ENCODE measurements at places on chromosomes 16 and 17.
A peak's percentile ranks its signal among the peaks of the same experiment; 100 is the strongest.

DNA sequence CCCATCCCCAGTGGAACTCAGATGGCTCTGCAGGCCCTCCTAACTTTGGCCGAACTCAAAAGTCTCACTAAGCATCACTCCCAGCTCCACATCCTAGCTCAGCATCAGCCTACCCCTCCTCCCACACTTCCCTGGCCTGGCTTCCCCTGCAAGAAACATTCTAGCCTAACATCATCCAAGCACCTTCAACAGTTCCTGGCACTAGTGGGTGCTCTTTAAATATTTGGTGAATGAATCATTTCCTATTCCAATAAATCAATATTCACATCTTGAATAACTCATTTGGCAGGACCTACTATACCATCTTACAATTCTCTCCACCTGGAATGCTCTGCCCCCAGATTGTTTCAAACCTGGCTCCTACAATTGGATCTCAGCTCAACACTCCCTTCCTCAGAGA, 11.0 kb upstream of the BBS2 start:
- no peak for DNase-seq

DNA sequence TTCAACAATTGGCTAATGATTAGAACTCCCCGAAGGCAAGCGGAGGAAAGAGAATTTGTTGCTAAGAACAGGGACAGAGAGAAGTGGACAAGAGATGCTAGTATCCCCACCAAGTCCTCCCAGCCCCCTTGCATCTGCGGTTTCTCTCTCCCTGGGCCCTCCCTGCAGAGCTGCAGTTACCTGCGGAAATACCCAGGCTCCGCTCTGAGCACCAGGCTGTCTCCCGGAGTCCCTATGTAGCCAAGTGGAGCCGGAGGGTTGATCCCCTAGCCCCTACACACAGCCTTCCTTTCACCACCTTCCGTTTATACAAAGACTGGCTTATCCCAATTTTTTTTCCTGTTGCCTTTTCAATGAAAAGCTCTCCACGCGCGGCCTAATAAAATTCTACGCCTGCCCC, 834.4 kb downstream of the KCNJ2 start:
- DNase-seq: no peak

DNA sequence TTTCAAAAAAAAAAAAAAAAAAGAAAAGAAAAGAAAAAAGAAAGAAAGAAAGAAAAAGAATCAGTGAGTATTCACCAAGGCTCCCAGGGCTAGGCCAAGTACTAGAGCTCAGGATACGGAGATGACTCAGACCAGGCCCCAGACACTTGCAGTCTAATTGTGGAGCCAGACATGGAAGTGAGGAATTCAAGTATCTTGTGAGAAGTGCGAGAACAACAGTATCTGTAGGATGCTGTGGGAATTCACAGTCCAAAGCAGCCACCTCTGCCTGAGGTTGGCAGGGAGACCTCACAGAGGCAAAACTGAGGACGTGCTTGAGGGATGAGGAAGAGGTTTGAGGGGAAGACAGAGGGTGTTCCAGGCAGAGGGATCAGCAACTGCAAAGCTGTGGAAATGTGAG, 14.0 kb upstream of the ALDOA start:
- DNase-seq: no peak

DNA sequence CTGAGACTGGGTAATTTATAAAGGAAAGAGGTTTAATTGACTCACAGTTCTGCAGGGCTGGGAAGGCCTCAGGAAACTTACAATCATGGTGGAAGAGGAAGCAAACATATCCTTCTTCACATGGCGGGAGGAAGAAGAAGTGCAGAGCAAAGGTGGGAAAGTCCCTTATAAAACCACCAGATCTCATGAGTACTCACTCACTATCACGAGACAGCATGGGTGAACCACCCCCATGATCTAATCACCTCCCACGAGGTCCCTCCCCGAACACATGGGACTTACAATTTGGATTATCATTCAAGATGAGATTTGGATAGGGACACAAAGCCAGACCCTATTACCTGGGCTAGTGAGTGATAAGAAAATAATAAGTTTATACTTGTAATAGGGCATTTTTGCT, 70.6 kb upstream of the HS3ST2 start:
- no peak for DNase-seq

DNA sequence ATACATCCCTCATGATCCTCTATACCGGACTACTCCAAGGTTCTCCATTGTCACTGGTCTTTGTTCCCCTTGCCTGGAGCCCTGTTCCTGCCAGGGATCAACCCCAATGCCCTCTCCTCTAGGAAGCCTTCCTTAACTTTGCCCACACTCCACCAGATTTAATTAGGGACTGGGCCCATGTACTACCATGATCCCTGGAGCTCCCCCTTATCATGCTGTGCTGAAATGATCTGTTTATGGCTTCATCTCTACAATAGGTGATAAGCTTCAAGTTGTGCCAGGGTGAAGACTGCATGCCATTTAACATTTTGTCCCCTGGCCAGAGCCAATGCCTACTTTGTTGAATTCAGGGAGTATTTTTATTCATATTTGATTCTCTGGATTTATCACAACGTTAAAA, 17.9 kb upstream of the IRX5 start:
- DNase-seq: no peak

DNA sequence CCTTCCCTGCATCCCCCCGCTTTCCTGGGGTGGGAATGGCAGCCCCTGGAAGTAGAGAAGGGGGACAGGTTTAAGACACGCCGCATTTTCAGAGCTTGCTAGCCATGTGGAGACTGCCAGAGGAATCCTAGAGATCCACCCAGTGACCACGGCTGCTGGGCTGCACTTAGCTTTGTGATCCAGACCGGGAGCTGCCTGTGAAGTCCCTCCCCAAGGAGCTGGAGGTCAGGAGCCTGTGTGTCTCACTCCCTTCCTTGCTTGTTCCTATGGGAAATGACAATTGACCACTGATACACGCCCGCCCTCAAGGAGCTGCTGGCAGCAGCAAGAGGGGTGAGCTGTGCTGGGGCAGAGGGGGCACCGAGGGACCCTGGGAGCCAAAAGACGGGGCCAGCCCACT, 73.7 kb downstream of the SREBF1 start:
- DNase-seq: no peak

DNA sequence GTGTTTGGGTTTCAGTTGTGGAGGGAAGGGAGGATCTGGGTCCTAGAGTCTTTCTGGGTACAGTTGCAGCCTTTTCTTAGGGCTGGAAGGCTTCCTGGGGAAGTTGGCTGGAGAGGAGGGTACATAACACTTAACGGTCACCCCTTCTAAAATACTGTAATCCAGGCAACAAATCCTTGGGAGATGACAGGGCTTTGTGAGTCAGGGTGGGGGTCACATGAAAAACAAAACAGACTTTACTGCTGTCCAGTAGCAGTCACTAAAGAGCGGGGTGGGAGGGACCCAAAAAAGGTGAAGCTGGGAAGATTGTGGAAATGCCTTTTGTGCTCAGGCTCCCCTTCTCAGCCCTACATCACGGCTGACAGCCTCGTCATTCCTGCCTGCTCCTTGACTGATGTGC, 6.3 kb downstream of the SAP30BP start:
- DNase-seq: no peak

GRCh38 chr16:70793851-70794502, 7.0 kb downstream of the VAC14 start:
- no peak for DNase-seq

- DNase-seq: no peak
These were observed 25.9 kb downstream of the MYH3 start for GRCh38 chr17:10631048-10631700.

- DNase-seq: no peak
These were observed 1.2 kb upstream of the CYB5B start for GRCh38 chr16:69423189-69423588.

- DNase-seq: no peak
These were observed 4.7 kb downstream of the RPL13 start for GRCh38 chr16:89565256-89565505.

GRCh38 chr17:7851438-7852261, 3.2 kb upstream of the TMEM88 start:
- no peak for DNase-seq

GRCh38 chr17:49516180-49516579, 21.1 kb downstream of the NGFR start:
- no peak for DNase-seq

DNA sequence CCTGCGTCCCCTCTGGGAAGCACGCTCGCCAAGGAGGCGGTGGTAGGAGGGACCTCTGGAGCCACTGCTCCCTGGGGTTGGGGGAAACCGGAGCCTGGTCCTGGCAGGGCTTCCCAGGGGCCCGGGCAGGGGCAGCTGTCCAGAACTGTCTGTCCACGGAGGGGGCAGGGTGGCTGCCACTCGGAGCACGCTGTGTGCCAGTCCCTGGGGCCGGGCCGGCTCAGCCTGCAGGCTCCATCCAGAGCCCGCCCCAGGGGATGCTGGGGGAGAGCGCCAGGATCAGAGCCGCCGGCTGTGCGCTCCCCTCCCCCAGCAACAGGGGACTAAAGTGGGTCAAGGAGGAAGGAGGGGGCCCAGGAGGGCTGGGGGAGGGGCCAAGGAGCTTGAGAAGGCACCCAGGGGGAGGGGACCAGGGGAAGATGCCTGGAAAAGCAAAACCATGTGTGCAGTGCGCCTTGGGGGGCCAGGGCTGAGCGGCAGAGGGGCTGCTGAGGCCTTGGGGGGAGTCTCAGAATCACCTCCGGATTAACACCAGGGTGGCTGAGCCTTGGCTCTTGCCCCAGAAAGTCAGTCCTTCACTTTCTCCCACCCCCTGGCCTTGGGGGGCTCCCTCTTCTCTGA, 21.3 kb downstream of the ZNF423 start:
- DNase-seq: peak; percentile 54

- no peak for DNase-seq
These were observed 10.8 kb upstream of the RIPOR1 start for GRCh38 chr16:67517661-67518423.

- no peak for DNase-seq
These were observed 80.9 kb downstream of the DNAH17 start for GRCh38 chr17:78496311-78496710.

DNA sequence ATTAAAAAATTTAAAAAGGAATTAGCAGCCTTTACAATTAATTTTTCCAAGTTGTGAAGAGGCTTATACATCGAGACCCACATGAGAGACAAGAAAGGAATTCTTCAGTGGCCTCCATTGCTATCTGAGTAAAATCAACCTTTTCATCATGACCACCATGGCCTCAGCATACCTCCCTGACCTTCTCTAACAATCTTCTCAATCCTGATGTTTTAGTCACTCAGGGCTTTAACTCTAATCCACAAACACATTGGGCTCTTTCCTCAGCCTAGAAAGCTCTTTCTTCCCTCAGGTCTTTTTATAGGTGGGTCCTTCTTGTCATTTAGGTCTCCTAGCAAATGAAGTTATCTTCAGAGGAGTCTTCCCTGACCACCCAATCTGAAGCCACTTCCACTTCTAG, 46.4 kb downstream of the SPOP start:
- DNase-seq: no peak

GRCh38 chr17:61456061-61456681, 3.9 kb downstream of the TBX4 start:
- no peak for DNase-seq

DNA sequence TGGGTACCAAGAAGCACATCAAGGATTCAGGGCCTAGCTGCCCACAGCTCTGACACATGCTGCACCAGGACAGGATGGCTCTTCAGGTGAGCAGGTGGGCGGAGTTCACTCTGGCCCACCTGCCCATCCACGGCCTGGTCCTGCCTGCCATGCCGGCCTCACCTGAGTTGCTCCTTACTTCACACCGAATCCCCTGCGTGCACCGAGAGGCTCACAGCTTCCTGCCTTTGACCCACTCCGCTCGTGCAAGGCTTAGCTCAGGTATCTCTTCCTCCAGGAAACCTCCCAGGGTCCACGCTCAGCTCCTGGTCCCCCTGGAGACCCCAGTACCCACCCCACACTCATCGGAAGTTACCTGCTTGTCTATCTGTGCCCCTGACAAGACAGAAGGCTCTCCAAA, 21.6 kb upstream of the TNRC6C start:
- no peak for DNase-seq

GRCh38 chr16:4350365-4350786, 745 bp downstream of the PAM16 start:
- no peak for DNase-seq

GRCh38 chr16:80938004-80938878, 68.4 kb downstream of the CMC2 start:
- DNase-seq: peak; percentile 82

DNA sequence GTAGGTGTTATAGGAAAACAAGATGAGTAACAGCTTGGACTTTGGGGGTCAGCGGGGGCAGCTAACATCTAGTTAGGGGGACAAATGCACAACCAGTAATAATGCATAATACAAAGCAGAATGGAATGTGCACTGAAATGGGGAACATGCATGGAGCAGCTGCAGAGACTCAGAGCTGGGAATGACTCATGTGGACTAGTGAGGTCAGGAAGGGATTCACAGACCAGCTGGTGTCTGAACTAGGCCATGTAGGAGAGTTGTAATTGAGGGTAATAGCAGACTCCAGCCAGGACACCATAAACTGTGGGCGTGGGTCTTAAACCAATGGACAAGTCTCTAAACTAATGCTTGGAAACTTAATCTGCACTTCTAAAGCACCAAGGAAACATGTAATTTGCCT, 176.8 kb upstream of the ASIC2 start:
- no peak for DNase-seq

GRCh38 chr17:28925912-28926365, 23.1 kb upstream of the DHRS13 start:
- DNase-seq: no peak

DNA sequence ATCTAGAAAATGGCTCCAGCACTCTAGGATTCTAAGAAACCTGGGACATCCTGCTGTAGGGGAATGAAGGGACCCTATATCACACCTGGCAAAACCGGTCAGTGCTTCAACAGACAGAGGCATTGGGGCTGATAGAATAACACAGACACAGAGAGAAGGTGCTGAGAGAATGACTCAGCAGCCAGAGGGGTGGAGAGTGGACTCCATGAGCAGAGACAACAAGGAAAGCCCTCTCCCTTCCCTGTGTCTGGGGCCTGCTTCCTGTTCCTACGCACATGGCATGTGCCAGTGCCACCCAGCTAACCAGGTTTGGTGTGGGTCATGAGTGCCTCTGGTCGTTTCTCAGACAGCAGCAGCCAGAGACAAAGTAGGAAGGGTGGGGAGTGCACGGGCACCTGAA, 140.3 kb downstream of the CCT6B start:
- DNase-seq: no peak

DNA sequence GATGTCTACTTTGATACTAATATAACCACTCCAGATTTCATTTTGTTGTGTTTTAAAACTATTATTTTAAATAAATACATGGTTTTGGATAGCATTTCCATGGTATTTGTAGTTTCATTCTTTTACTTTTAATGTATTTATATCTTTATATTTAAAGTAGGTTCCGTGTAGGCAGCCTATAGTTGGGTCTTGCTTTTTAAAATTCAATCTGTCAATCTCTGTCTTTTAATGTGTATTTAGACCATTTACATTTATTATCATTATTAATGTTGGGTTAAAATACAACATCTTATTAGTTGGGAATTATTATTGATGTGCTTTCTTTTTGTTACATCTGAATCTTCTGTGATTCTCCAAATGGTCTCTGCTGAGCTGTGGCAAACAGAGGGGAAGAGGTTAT, 412.1 kb downstream of the NPIPA7 start:
- no peak for DNase-seq

GRCh38 chr17:39252788-39253460, 27.2 kb upstream of the STAC2 start:
- no peak for DNase-seq

GRCh38 chr17:48513666-48514455, 16.9 kb downstream of the HOXB1 start:
- no peak for DNase-seq
